Activated CD4-positive, CD25-positive, alpha-beta regulatory T cell treated with anti-CD3 and anti-CD28 coated beads, Interleukin-2, amount 50 U/mL, for 24 hours (primary cell): ENCODE measurements at places on chromosomes 11 and 22.

- ATAC-seq: no peak
Observed at GRCh38 chr22:30652852-30653251, 14.8 kb downstream of the DUSP18 start.

- ATAC-seq: no peak
Observed at GRCh38 chr11:77471558-77472193, 2.2 kb downstream of the PAK1 start.

DNA sequence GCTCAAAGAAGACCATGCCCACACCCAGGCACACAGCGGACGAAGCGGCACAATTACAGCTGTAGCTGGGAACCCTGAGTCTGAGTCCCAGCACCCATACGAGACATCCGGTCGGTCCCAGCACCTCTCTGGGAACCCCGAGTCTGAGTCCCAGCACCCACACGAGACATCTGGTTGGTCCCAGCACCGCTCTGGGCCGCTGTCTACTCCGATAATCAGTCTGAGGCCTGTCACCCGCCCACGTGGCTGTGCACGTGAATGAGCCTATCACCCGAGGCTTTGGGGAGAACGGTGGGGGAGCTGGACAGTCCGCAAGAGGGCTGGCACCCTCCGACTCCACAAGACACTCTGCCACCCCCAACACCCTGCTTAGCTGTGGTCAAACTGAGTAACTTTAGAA is 6.2 kb downstream of the TTLL8 start:
- ATAC-seq: no peak

- ATAC-seq: no peak
Observed at GRCh38 chr11:1410366-1411291, 20.9 kb downstream of the BRSK2 start.
